ENCODE measurements at places on chromosomes 11 and 22.

DNA sequence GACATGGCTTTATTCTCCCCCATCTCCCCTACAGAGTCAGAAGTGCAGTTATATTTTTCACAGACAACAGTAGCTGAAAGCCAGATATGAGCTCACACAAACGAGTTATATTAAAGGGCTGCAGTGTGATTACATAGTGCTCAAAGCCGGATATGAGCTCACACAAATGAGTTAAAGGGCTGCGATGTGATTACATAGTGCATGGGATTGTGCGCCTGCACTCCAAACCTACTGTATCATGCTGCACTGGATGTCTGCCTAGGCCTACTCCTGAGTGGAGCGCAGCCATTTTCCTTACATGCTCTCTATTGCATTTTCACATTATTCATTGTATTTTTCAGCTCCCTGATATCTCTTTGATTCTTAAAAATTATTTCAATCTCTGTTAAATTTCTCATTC, 414.6 kb upstream of the LARGE1 start:
- DNase-seq = no peak

DNA sequence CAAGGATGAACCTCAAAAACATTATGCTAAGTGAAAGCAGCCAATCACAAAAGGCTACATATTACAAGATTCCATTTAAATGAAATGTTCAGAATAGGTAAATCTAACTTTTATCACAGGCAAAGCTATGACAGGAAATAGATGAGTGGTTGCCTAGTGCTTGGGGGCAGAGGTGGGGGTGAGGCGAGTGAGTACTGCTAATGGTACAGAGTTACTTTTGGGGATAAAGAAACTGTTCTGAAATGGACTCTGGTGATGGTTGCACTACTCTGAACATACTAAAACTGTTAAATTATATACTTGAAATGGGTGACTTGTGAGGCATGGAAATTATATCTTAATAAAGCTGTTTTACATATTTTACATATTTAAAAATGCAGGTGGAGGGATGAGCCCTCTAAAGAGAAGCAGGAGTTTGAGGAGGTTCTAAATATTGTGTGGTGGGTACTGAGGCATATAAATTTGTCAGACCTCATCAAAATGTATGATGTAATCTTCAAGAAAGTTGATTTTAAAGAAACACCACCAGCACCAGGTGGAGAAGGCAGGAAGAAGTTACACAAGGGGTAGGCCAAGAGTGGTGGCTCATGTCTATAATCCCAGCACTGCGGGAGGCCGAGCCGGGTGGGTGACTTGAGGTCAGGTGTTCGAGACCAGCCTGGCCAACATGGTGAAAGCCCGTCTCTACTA, 3.6 kb downstream of the SLC43A1 start:
- no peak for DNase-seq

DNA sequence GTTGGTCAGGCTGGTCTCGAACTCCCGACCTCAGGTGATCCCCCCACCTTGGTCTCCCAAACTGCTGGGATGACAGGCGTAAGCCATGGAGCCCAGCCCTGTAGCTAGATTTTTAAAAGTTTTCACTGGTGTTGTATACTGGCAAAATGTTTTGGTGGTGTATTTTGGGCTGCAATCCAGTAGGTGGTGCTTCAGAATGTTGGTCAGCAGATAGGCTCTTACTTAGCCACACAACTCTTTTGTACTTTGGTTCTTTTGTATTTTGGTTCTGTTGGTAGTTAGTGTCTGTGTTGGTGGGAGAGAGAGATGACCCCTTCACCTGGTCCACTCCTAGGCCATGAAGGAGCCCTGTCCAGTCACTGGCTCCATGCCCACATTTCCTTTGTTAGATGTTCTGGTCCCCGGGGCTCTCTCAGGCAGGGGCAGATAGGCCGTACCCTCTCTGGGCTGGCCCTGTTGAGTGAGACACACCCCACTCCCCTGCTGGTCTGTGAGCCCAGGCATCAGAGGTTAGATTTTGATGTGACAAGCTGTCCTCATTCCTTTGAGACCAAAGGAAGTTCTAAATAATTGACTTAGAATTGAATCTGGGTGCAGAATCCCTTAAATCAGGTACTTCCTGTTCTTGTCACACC, 123.8 kb downstream of the DDX10 start:
- DNase-seq = no peak

DNA sequence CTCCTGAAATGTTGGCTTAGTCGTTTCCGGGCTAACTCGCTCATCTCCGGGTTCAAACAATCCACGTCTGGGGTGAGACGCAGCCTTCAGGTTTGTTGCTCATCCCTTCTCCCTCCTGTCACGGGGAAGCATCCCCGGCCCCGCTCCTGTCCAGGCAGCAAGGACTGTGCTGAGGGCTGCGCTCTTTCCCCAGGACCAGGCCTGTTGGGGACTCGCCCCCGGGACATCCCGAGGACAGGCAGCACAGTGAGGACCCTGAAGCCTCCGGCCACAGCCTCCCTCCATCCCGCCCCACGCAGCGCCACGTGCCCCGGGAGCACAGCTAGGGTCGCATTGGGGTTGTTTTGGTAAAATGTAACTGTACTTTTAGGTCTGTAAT, 252.0 kb downstream of the BRD1 start:
- no peak for DNase-seq

DNA sequence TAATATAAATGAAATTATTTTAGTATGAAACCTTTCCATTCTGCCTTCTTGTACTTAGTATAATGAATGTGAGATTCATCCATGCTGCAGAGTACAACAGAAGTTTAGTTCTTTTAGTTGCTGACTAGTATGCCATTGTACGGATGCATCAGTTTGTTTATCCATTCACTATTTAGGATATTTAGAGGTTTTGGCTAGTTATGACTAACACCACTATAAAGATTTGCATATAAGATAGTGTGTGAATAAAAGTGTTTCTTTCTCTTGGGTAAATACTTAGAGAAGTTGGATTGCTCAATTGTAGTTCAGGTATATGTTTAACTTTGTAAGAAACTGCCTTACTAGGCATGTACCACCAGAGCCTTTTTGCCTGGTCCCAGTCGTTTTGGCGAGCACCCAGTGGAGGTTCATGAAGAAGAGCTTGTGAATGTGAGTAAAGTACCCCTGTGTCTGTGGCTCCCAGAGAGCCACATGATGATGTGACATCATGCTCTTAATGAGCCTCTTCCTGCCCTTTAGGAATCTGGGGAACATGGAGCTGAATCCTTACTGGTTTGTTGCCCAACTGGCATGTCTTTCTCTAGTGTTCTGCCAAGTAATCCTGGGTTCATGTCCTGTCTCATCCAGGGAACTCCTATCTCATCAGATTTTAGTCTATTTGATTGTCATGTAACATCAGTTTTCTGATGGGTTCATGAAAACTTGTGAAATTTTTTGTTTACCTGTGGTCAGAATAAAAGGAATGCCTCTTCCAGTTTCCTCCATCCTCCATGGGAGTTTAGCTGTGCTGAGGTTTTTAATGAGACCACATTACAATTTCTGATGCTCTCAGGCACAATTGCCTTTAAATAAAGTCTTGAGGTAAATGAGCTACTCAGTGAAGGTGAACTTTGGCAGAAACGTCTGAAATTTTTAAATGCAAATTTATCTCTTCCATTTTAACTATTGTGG, 234.8 kb downstream of the CASP12 start:
- no peak for DNase-seq

- DNase-seq = no peak
Measured at GRCh38 chr11:12743834-12744449, 69.7 kb downstream of the TEAD1 start.

DNA sequence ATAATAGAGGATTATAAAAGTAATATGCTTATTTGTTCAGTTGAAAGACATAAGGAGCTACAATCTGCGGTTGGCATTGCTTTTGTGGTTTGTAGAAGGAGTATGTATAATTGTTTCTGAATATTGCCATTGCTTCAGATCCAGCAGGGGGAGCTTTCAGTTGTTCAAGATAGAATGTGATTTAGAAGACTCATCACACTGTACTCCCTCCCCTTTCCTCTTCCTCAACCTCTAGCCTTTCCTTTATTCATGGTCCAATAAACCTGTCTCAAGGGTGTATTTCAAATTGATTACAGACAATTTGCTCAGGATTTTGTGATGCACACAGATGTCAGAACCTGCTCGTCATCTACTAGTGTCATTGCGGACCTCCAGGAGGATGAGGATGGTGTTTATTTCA, 9.8 kb downstream of the PRMT3 start:
- no peak for DNase-seq

- DNase-seq = no peak
Measured at GRCh38 chr11:132782102-132782501, 750.2 kb downstream of the OPCML start.

GRCh38 chr11:92967178-92967577, 2.3 kb upstream of the MTNR1B start:
- no peak for DNase-seq

GRCh38 chr11:13635290-13635689, 33.2 kb upstream of the FAR1 start:
- no peak for DNase-seq

GRCh38 chr11:57566005-57566904, 1.2 kb downstream of the UBE2L6 start:
- DNase-seq = no peak

DNA sequence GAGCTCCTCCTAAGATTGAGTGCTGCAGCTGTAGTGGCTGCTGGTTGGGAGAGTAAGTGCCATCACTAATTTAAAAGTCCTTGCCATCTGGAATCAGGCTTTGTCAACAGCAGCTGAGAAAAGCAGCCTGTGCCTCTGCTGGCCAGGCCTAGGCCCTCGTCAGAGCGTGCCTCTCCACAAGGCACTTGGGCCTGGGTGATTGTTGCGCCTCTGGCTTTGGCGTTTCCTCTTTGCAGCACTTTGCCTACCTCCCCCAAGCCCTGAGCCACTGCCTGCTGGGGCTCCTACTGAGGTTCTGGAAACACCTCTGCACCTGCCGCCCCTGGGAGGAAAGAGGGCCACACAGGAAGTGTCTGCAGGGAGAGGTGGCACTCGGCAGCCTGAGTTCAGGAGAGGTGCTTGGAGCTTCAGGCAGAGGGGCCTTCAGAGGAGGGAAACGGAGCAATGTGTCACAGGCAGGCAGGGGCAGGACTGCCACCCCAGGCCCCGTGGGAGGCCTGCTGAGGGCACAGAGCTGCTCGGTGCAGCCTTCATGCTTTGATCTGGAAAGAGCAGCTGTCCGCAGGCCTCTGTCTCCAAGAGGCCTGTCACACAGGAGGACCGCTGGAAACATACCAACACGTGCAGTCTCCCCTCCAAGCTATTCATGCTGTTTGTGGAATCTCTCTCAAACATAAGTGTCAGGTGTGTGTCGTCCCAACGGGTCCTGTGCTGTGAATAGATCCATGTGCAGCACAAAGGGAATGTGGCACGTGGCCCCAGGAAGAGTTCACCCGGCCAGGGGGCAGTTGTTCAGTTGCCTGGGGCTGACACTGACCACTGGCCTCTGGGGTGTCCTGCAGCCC, 61.5 kb upstream of the EMID1 start:
- DNase-seq = no peak

DNA sequence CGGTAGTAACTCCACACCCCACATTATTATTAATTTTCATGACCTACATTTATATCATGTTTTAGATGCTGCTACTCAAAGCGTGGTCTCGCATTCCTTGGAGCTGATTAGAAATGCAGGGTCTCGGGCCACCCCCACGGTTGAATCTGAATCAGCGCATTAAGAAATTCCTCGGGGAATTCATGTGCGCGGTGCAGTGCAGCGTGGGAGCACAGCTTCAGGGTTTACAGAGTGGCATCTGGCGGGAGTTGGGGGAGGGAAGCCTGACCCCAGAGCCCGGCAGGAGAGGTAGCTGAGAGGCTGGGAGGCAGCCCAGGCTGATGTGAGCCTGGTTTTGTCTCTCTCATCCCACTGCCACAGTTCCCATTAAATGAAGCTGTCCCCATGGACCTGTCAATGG, 48.1 kb upstream of the DAGLA start:
- DNase-seq = no peak

DNA sequence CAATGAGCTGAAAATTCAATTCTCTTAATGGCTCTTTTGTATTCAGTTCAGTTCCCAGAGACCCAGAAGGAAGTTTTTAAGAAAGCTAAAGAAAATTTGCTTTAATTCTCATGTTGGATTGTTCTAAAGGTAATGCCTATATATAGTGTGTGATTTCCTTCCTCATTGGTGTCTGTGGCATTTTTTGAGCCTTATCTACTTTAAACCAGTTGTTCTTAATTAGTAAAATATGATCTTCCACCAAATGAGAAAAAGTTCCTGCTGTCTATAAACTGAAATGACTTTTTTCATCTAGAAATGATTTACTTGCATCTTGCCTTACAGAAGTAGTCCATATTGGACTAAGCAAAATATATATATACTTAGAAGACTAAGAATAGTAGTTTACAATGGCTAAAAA, 622.1 kb upstream of the KIRREL3 start:
- DNase-seq = no peak

DNA sequence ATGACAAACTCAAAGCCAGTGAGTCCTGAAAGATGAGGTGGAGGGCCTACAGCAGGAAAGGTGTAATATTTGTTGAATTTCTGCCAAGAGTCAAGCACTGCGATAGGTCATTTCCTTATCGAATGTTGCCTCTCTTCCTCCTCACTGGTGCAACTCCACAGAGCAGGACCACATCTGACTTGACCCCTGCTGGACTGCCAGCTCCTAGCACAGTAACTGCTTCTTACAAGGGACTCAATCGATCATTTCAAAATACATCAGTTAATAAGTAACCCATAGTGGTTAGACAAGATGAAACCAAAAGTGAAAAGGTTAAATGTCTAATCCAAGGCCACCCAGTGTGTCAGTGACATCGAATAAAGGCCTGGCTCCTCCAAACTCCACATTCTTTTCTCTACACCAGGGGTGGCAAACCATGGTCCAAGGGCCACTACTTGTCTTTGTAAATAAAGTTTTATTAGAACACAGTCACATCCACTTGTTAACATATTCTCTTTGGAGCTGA, 98.5 kb upstream of the CSNK2A3 start:
- DNase-seq = no peak

GRCh38 chr22:24097961-24098391, 83.3 kb upstream of the SUSD2 start:
- DNase-seq = no peak

- no peak for DNase-seq
Measured at GRCh38 chr11:72045849-72046248, 34.5 kb downstream of the NUMA1 start.

- DNase-seq = no peak
Measured at GRCh38 chr11:6681949-6682348, 1.2 kb downstream of the MRPL17 start.

- no peak for DNase-seq
Measured at GRCh38 chr22:47071807-47072641, 309.6 kb downstream of the TBC1D22A start.

DNA sequence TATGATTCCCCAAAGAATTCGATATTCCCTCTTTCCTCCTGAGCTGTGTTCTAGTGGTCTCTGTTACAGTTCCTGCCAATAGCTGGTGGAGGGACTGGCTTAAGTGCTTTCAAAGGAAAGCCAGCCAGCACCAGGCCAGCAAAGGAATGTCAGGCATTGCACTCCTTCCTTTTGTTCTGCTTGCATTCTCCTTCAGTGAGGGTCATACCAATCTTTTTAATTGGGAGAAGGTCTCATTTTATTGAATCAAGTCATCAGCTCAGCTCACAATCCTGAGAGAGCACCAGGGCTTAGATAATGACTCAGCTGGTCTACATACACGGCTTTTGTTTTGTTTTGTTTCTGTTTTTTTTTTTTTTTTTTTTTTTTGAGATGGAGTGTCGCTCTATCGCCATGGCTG, 222.9 kb downstream of the NAV2 start:
- no peak for DNase-seq

- DNase-seq = no peak
Measured at GRCh38 chr11:64011371-64011770, 24.4 kb upstream of the FLRT1 start.

- no peak for DNase-seq
Measured at GRCh38 chr22:17797721-17798559, 23.7 kb upstream of the BID start.

All from posterior cingulate gyrus (tissue), 11 donors.